ENCODE measurements at places on chromosomes 6 and 20.

- no peak for DNase-seq
Observed at GRCh38 chr20:45991616-45992015, 17.1 kb upstream of the MMP9 start.

- no peak for DNase-seq
Observed at GRCh38 chr6:20708367-20709124, 174.3 kb downstream of the CDKAL1 start.

DNA sequence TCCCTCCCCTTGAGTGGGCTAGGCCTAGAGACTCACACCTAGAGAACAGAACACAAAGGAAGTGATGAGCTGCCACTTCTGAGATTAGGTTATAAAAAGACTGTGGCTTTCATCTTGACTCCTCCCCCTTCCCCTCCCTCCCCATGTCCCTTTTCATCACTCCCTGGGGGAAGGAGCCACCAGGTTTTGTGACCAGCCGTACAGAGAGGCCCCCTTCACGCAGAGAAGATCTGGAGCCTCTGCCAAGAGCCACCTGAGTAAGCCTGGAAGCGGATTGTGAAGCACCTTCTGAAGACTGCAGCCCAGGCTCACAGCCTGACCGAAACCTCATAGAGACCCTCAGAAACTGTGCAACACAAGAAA, 118.4 kb upstream of the NXT1 start:
- DNase-seq: no peak

DNA sequence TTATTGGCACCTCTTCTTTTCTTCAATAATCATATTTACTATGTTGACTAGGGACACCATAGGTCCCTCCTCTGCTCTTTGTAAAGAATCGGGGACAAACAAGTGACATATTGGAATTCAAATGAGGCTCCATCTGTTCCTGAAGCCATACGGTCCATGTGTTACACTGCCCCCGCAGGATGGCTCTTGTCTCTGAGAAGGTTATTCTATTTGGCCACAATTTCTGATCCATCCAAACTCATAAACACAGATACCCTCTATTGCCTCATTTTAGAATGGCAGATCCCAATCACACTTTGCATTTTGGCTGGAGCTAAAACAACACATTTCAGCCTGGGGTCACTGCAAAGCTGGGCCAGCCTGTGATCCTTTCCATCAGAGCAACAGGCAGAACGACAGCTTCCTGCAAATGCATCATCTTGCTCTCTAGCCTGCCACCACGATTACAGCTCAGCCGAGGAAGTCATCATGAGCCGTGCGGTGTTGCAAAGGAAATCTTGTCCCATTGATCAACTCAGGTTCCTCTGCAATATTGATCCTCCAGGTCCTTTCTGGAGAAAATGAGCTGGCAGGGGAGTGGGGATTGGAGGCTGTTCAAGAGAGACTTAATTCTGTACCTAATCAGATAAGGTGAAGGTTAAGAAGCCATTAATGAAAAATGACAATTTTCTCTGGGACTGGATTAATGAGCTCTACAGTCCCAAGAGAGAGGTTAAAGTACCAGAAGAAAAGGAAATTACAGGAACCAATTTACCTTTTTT, 73.1 kb downstream of the AGPAT4 start:
- no peak for DNase-seq

GRCh38 chr20:17726902-17727301, 27.1 kb downstream of the BANF2 start:
- DNase-seq: no peak

- DNase-seq: no peak
Observed at GRCh38 chr20:57856658-57857057, 146.8 kb upstream of the PMEPA1 start.

- DNase-seq: peak; percentile 74
Observed at GRCh38 chr6:16332175-16332542, 93.8 kb downstream of the GMPR start.

DNA sequence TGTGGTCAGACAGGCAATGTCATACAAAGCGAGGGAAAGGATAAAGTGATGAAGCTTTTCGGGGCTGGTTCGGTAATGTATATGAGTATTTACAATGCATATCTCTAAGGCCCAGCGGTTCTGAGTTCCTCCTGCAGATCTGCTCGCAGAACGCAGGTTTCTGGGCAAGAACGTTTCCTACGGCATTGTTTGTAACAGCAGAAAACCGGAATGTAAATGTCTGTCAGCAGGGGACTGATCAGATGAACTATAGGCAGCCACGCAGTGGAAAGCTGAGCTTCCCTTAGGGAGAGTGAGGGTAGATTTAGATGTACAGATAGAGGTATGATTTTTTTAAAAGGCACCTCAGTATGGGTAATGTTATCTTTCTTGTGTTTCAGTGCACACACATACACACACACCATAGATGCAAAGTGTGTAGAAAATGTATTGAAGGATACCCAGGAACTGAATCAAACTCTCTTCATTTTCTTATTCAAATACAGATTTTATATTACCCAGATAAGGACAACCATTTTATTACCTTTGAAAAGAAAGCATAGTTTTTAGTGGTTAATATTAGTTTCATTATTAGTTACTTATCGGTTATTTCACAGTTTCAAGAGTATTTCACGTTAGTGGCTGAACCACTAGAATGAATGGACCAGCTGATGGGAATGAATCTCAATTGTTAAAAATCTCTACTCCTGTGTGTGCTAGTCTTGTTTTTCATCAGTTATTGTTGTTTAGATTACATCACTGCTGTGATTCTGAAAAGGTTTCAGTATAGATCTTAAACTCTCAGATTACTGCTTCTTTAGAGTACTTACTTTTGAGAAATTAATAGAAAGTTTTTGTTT, 56.2 kb downstream of the SNX9 start:
- no peak for DNase-seq

DNA sequence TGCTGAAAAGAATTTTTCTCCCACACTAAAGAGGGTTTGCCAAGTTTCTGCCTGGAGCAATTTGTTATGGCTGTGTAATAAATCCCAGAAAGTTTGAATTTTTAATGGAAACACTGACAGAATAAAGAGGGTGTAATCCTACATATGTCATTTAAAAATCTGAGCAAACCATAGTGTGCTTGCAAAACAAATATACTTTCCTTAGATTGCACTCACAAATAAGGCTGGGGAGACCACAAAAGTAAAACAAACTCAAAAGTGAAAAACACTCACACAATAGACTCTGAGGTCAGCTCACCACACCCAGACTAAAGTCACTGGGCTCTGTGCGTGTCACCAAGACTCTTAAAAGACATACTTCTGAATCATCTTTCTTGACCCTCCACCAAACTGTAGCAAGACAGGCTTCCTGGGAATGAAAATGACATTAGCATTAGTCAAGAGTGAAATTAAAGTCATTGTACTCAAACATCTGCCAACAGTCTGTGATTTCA, 4.8 kb upstream of the ATXN1 start:
- peak; percentile 93 for DNase-seq

DNA sequence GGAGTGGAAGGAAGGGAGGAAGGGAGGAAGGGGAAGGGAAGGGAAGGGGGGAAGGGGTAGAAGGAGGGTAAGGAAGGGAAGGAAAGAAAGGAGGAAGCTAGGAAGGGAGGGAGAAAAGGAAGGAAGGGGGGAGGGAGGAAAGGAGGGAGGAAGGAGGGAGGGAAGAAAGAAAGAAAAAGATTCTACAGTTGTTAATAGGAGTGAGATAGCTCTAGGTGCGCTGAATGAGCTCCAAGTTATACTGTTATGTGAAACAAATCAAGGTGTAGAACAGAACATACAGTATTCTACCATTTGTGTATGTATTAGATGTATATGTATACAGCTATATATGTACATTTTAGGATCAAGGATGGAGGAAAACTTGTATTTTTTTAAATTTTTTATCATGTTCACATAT, 167.7 kb downstream of the HACE1 start:
- DNase-seq: no peak

DNA sequence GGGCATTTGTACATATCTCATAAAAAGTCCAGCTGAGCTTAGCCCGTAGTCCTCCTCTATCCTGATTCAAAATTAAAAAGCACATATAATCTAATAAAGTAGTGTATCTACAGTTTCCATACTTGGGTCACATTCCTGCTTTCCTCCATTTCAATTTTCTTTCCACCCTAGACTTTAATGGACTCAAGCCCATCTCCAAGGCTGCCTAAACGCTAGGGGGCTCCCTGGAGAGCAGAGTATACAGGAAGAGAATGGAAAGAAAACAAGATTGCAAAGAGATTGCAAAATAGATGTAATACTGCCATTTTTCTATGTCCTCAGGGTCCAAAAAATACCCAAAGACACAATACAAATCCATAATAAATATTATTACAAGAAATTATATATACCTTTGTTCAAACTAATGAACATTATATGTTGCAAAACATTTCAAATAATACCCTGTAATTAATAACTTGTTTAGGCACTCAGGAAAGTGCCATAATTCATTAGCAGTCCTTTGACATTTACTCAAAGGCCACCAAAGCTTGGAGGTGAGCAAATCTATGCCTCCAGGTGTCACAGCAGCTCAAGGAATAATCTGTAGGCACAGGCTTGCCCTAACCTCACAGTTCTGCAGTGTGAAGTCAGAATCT, 2.4 kb upstream of the MCM3 start:
- peak; percentile 77 for DNase-seq

DNA sequence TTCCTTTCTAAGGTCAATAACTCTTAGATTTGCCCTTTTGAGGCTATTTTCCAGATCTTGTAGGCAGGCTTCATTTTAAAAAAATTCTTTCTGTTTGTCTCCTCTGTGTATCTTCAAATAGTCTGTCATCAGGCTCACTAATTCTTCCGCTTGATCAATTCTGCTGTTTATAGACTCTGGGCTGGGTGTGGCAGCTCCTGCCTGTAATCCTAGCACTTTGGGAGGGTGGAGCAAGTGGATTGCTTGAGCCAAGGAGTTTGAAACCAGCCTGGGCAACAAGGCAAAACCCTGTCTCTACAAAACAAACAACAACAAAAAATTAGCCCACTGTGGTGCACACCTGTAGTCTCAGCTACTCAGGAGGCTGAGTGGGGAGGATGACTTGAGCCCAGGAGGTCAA, 40.0 kb upstream of the SCP2D1 start:
- no peak for DNase-seq

DNA sequence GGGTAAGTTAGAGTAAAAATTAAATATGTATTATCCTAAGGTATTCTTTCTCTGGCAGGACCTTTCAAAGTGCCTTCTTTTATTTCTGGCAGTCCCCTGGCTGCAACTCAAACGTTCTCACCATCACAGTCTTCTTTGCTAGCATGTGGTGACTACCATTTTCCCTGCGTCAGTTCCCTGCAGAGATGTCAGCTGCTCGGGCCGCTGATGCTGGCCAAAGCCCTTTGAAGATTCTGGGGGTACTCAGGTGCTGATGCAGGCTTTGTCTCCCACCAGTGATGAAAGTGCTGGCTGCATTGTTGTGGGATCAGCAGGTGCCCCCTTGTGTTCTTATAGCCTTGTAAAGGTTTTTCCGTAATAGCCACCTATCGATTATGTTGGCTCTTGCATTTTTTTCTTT, 140.1 kb downstream of the BTBD3 start:
- DNase-seq: no peak

- peak; percentile 35 for DNase-seq
Observed at GRCh38 chr6:43951063-43951755, 176.0 kb downstream of the MRPL14 start.

GRCh38 chr6:56724455-56724854, 81.8 kb upstream of the DST start:
- DNase-seq: peak; percentile 43

DNA sequence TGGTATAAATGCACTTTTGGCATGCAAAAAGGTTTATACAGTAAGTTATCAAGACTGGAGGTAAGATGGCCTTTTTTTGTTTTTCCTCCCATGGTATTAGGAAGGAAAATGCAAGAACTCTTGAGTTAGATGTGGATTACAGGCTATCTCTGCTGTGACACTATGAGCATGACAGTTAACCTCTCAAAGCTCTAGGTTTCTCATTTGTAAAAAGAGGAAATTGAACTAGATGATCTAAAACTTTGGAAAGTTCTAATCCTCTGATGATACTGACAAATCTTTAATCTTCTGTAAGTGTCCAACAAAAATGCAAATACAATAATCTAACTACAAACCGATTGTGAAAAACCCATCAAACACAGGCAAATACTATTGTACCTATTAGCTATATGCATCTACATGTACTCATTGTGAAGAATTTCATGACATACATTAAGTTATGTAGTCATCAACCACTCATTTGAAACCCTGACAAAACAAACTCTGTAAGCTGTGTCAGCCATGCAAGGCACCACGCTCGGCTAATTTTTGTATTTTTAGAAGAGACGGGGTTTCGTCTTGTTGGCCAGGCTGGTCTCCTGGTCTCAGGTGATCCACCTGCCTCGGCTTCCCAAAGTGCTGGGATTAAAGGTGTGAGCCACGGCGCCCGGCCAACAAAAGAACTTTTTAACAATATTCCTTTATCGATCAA, 4.2 kb downstream of the CDK19 start:
- DNase-seq: no peak

DNA sequence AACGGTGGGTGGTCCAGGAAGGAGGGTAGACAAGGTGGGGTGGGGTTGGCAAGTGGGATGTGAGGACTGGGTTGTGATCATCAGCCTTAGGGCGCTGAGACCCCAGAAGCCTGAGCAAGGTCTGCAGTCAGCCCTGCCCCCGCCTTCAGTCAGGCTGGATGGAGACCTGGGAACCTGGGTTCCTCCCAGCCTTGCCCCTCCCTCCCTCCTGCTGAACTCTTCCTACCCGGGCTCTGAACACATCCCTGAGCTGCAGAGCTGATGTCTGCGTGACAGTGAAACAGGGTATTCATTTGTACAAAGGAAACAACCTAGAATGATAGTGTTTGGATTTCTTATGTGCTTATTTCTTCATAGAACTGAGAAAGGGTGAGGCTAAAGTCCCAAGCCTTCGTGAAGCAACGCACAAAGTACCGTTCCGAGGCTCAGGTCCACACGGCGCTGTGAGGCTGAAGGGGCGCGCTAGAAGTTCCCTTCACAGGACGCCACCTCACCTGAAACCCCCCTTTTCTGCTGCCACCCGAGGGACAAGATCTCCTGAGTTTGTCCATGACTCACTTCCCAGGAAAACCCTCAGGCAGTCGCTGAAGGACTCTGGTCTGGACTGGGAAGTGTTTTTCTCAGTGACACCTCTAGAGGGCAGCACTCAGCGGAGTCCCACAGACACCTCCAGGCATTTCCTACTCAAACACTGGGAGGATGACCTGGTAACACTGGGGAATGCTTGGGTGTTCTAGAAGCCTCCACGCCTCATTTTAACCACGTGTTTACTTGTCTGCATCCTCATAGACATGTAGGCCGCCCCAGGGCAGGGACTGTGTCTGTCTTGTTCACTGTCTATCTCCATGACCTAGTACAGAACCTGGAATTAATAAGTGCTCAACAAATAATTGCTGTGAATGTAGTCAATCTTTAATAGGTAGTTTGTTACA, 1.2 kb downstream of the GSTA5 start:
- peak; percentile 73 for DNase-seq

DNA sequence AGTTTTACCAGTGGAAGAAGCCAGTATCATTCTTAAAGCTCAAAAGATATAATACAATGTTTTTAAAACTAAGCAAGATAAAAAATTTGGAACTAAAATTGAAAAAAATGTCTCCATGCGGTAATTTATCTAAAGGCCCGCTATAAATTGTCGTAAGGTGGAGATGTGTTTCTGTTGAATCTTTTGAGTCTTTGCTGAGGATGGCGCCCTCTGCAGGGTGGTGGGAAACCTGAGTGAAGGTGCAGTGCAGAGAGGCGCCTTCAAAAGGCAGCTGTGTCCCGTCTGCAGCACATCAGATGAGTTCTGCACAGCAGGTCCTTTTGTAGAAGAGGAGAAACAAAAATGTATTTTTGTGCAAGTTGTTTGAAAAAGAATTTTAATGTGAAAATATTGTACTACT, 29.4 kb upstream of the KIF25 start:
- peak; percentile 10 for DNase-seq

All from fibroblast of mammary gland (primary cell).